Peyer's patch (tissue), 4 donors: ENCODE measurements at places on chromosomes 12 and 14. TPM values are rescaled to one million over a fixed set of nuclear protein-coding genes. Genes with fewer than 3 reads are reported as not detected.
A peak's percentile ranks its signal among the peaks of the same experiment; 100 is the strongest.

- peak overlapping the region; percentile 35 for H3K27ac ChIP-seq
- no peaks in the 10 kb centered on the region for H3K36me3 ChIP-seq
- DNase-seq, result no peak
Measured at GRCh38 chr12:807041-807735, 54.8 kb downstream of the WNK1 start.

DNA sequence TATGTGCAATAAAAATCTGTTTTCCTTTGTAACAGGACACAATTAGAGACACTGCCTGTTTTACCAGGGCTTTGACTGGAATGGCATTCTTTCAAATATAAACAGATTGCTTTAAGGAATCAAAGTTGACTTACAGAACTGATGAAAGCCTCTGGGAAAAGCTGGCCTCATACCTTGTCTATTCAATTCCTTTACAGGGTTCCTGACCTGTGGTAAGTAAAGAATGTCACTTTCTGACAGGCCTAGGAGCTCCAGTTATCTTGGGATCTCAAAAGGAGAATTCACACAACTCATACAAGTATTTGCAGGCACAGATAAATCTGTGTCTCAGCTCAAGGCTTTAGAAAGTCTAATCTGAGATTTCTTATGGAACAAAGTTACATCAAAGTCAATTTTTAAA, 88.4 kb downstream of the BCAT1 start:
- DNase-seq, result no peak
- no peaks in the 10 kb centered on the region for H3K4me1 ChIP-seq
- H3K27me3 ChIP-seq, result no peaks in the 10 kb centered on the region
- no peaks in the 10 kb centered on the region for H3K36me3 ChIP-seq
- H3K4me3 ChIP-seq, result no peak overlapping the region

GRCh38 chr14:23319746-23320583, 1.3 kb upstream of the PABPN1 start:
- DNase-seq, result no peak
- H3K4me1 ChIP-seq, result peaks cover 20% of the 10 kb centered on the region
- peak overlapping the region; percentile 99 for H3K27ac ChIP-seq
- peak overlapping the region; percentile 47 for H3K4me3 ChIP-seq
- H3K27me3 ChIP-seq, result no peaks in the 10 kb centered on the region

SMCO2 gene
- not detected for total RNA-seq

DNA sequence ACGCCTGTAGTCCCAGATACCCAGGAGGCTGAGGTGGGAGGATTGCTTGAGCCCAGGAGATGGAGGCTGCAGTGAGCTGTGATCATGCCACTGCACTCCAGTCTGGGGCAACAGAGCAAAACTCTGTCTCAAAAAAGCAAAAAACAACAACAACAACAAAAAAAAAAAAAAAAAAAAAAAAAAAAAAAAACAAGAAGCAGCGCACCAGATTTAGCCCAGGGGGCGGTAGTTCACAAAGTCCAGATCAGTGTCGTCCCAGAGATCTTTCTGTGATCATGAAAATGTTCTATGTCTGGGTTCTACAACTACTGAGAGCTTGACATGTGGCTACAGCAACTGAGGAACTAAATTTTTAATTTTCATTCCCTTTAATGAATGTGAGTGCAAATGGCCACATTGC, 27.4 kb downstream of the OAS2 start:
- DNase-seq, result no peak
- peaks cover 47% of the 10 kb centered on the region for H3K36me3 ChIP-seq
- H3K27ac ChIP-seq, result no peak overlapping the region
- H3K4me3 ChIP-seq, result no peak overlapping the region
- H3K4me1 ChIP-seq, result no peaks in the 10 kb centered on the region
- H3K27me3 ChIP-seq, result no peaks in the 10 kb centered on the region

- no peak overlapping the region for H3K27ac ChIP-seq
- no peak overlapping the region for H3K4me3 ChIP-seq
- H3K27me3 ChIP-seq, result no peaks in the 10 kb centered on the region
- DNase-seq, result no peak
- no peaks in the 10 kb centered on the region for H3K36me3 ChIP-seq
- no peaks in the 10 kb centered on the region for H3K4me1 ChIP-seq
Measured at GRCh38 chr14:99422228-99423010, 58.2 kb downstream of the SETD3 start.

GUCY2C gene
- 137 TPM for total RNA-seq

DNA sequence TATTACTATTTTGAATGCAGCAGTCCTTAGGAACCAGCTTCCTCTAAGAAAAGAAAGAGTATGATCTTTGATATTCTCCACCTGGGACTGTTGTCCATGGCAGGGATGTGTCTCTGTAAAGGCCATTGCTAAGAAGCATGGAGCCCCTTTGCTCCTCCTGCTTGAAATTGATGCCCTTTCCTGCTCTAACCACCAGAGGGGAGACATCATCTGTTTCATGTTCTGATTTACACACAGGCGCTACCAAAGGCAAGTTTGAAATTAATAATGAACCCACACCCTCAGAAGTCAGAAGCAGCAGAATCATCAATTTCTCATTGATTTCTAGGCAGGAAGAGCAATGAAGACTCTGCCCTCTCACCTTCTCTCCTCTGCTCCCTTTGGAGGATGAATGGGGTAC, 253.8 kb downstream of the RMST start:
- H3K27ac ChIP-seq, result no peak overlapping the region
- H3K27me3 ChIP-seq, result no peaks in the 10 kb centered on the region
- no peaks in the 10 kb centered on the region for H3K4me1 ChIP-seq

KCNH3 gene
- total RNA-seq, result not detected

IFI27 gene
- 668 TPM for total RNA-seq

DNA sequence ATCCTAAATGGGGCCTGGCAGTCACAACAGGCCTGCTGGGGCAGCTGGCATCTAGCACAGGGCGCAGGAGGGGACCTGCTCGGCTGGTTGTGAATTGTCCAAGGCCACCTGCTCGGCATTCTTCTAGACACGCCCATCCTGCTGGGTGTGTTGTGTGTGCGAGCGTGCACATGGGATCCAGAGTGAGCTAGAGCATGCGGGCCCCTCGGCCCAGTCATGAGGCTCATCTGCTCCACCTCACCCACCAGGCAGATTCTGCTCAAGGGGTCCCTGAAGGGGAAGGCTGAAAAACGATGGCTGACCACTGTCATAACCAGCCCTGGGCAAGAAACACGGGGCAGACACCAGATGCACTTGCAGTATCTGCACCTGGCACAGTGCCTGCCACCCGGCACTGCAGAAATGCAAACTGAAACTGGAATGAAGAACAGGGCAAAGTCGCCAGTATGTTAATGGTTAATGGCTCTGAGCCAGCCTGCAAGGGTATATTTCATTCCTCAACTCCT, 31.8 kb downstream of the MAX start:
- H3K4me3 ChIP-seq, result no peak overlapping the region
- peak overlapping the region; percentile 69 for H3K27ac ChIP-seq
- peaks cover 5% of the 10 kb centered on the region for H3K4me1 ChIP-seq
- H3K27me3 ChIP-seq, result no peaks in the 10 kb centered on the region
- peak; percentile 87 for DNase-seq
- no peaks in the 10 kb centered on the region for H3K36me3 ChIP-seq

DNA sequence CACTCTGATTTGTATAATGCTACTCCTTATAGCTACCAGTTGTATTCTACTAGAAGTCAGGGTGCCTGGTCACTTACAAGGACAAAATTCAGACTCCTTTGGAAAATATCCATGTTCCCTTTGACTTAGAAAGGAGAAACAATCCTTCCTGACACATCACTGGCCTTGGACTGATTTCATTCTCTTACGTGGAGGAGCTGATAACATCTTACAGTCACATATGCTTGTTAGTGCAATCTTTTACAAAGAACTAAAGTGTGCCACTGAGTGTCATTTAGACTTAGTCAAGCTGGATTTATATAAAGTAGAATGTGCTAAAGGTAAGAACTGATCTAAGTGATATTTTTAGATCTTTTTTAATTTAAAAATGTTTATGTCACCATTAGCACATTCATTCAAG, 131.0 kb upstream of the TMTC2 start:
- H3K36me3 ChIP-seq, result no peaks in the 10 kb centered on the region
- H3K4me1 ChIP-seq, result no peaks in the 10 kb centered on the region
- H3K27me3 ChIP-seq, result no peaks in the 10 kb centered on the region
- H3K4me3 ChIP-seq, result no peak overlapping the region
- H3K27ac ChIP-seq, result no peak overlapping the region

GRCh38 chr12:56803750-56804149, 40.6 kb downstream of the HSD17B6 start:
- H3K4me3 ChIP-seq, result no peak overlapping the region
- DNase-seq, result no peak
- H3K27ac ChIP-seq, result no peak overlapping the region
- H3K27me3 ChIP-seq, result no peaks in the 10 kb centered on the region
- no peaks in the 10 kb centered on the region for H3K4me1 ChIP-seq
- H3K36me3 ChIP-seq, result no peaks in the 10 kb centered on the region

HELB gene
- 10.1 TPM for total RNA-seq

TMTC1 gene
- total RNA-seq, result 13.2 TPM

DNA sequence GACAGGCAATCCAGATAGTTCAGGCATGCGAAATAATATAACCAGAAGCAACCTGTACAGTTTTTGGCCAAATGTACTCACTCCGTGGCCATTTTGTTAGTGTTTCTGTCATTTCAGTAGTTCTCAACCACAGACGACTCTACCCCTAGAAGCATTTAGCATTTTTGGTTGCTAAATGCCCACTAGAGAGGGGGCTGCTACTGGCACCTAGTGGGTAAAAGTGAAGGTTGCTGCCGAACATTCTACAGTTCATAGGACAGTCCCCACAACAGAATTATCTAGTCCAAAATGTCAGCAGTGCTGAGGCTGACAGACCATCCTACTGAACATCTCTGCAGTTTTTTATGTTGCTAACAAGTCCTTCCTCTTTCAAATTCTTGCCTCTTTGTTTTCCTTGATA, 107.4 kb downstream of the TSHR start:
- no peaks in the 10 kb centered on the region for H3K36me3 ChIP-seq
- DNase-seq, result no peak
- no peak overlapping the region for H3K4me3 ChIP-seq
- H3K27ac ChIP-seq, result no peak overlapping the region
- no peaks in the 10 kb centered on the region for H3K27me3 ChIP-seq

DNA sequence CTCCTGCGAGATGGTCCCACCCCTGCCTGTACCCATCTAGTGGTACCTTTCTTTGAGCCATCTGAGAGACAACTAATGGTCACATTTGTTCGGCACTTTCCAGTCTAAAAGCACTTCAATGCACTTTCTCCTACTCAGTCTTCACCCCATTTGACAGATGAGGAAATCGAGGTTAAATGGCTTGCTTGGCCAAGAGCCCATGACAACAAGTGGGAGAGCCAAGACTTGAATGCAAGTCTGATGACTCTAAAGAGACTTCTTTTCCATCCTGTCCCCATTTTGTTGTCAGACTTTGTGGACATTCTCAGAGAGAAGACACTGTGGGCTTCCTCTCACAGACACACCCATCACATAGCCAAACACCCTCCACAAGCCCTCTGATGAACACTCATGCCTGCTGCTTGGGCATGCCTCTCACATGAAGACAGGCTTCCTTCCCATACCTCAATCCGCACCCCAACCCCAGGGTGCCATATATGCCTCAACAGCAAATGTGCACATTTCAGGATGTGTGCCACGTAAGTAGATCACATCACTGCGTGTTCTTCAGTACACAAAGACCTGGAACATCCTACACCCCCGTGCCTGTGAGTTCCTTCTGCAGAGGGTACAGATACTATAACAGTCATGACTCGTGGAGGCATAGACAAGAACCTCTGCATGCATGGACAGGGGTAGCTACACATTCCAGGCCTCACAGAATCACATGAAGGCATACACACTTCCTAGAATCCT, 805 bp downstream of the MYH7 start:
- H3K27me3 ChIP-seq, result no peaks in the 10 kb centered on the region
- no peaks in the 10 kb centered on the region for H3K4me1 ChIP-seq
- H3K4me3 ChIP-seq, result no peak overlapping the region
- H3K36me3 ChIP-seq, result no peaks in the 10 kb centered on the region
- no peak for DNase-seq
- H3K27ac ChIP-seq, result no peak overlapping the region

LGR5 gene
- total RNA-seq, result 5.1 TPM

GRCh38 chr14:89249065-89249695, 167.9 kb downstream of the FOXN3 start:
- no peaks in the 10 kb centered on the region for H3K36me3 ChIP-seq
- no peak overlapping the region for H3K27ac ChIP-seq
- DNase-seq, result no peak
- no peaks in the 10 kb centered on the region for H3K4me1 ChIP-seq
- no peaks in the 10 kb centered on the region for H3K27me3 ChIP-seq
- no peak overlapping the region for H3K4me3 ChIP-seq

LHX5 gene
- total RNA-seq, result not detected

DNA sequence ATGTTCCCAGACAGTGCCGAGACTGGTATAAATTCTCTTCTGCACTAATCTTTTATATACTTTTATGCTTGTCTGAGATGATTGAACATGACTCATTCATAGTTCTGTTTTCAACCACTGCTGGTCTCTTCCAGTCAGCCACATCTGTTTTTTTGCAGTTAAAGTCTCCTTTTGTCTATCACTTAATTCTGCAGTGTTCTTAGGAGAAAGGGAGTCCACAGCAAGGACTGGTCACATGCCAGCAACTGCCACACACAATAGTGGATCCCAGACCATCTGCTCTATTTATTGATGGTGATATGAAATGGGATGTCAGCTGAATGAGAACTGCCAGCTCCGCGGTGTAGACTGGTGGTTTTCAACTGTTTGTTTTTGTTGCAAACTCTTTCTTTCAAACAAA, 379.8 kb downstream of the MED13L start:
- H3K4me3 ChIP-seq, result no peak overlapping the region
- no peak for DNase-seq
- H3K27me3 ChIP-seq, result no peaks in the 10 kb centered on the region
- H3K27ac ChIP-seq, result no peak overlapping the region
- no peaks in the 10 kb centered on the region for H3K4me1 ChIP-seq

GRCh38 chr12:114649585-114649984, 34.4 kb downstream of the TBX3 start:
- no peak overlapping the region for H3K27ac ChIP-seq
- no peak for DNase-seq
- H3K27me3 ChIP-seq, result no peaks in the 10 kb centered on the region
- no peaks in the 10 kb centered on the region for H3K4me1 ChIP-seq
- no peaks in the 10 kb centered on the region for H3K36me3 ChIP-seq
- H3K4me3 ChIP-seq, result no peak overlapping the region

TSPAN19 gene
- not detected for total RNA-seq

DNA sequence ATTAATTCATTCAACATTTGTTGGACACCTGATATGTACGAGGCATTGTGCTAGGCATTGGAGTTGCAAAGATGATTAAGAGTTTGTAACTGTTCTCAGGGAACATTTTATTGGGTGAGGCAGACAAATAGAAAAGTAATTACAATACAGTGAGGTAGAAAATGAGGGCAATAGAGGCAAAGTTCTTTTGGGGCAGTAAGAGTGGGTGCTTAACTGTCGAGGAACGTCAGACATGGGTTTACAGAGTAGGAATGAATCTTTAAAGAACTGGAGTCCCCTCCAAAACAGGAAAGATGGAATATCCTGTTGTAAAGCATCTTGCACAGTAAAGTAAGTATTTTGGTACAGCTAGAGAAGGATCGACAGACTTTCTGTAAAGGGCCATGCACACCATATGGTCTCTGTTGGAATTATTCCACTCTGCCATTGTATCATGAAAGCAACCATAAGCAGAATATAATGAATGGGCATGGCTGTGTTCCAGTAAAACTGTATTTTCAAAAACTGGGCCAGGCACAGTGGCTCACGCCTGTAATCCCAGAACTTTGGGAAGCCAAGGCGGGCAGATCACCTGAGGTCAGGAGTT, 9.1 kb downstream of the CREBL2 start:
- no peaks in the 10 kb centered on the region for H3K4me1 ChIP-seq
- H3K36me3 ChIP-seq, result peaks cover 4% of the 10 kb centered on the region
- H3K27ac ChIP-seq, result no peak overlapping the region
- no peak for DNase-seq
- no peak overlapping the region for H3K4me3 ChIP-seq

CFAP251 gene
- 0.67 TPM for total RNA-seq

NID2 gene
- 11.2 TPM for total RNA-seq

PZP gene
- total RNA-seq, result not detected
